Activated CD4-positive, alpha-beta T cell treated with anti-CD3 and anti-CD28 coated beads, Interleukin-2, amount 50 U/mL, for 24 hours (primary cell): ENCODE measurements at places on chromosomes 12 and 14.

- no peak for DNase-seq
These were observed 1318.3 kb downstream of the AACS start for GRCh38 chr12:126383506-126383905.

GRCh38 chr12:99435095-99435791 lies 212.3 kb upstream of the GARIN6 start:
- DNase-seq: no peak

GRCh38 chr14:45095143-45095542 lies 11.2 kb downstream of the PRPF39 start:
- no peak for DNase-seq

DNA sequence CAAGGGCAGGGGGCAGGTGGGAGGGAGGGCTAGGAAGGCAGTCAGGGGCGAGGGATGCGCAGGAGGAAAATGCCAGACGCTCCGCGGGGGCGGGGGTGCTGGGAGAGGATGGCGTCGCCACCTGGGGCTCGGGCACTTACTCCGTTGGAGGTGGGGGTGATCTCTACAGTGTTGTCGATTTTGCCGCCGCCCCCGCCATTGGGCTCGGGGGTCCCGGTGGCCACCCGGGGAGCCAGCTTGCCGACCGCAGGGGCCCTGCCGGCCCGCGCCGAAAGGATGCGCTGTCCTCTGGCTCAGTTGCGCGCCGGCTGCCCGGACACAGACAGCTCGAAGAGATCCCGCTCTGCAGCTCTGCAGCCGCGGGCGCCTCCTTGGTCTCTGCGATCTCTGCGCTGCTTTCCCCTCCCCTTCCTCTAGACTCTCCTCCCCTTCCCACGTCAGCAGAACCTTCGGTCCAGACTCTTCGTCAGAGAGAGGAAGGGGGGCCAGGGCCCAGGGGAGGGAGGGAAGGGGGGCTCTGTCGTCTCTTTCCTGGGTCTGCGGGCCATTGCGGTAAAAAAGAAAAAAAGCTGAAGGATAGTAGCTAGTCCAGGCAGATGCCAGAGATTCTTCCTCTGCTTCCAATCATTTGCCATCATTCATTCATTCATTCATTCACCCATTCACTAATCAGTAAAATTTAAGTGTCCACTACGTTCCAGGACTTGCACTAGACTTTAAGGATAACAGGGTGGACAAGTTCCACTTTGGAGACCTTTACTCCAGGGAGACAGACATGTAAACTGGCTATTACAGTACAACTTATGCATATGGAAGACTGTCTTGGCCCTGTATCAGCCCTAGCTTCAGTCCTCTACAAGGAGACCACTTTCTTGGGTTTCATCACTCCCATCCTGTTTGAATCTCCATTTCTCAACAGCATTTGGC lies at the start of gene SLC22A17:
Gene SLC22A17 (minus strand): TSS at position 382 of the 927 bp plus-strand sequence.
- DNase-seq: peak; percentile 36

- no peak for DNase-seq
These were observed 2.0 kb upstream of the CACNA2D4 start for GRCh38 chr12:1920436-1920835.

DNA sequence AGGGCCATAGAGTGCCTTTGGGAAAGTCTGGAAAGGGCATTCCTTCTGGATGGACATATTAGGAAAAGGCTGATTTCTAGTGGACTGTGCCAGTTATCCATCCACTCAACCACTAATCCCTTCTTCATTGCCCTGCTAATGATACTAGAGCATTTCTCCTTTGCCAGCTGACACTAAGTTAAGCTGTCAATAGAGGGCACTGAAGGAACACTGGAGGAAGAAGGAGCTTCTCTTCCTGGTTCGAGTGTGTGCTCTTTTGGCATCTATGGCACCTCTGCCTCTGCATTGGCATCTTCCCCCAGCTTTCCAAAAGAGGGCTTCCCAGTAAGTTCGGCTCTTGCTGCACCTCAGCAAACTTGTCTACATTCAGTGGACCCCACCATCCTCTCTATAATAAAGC lies 165.4 kb downstream of the DERA start:
- DNase-seq: no peak

DNA sequence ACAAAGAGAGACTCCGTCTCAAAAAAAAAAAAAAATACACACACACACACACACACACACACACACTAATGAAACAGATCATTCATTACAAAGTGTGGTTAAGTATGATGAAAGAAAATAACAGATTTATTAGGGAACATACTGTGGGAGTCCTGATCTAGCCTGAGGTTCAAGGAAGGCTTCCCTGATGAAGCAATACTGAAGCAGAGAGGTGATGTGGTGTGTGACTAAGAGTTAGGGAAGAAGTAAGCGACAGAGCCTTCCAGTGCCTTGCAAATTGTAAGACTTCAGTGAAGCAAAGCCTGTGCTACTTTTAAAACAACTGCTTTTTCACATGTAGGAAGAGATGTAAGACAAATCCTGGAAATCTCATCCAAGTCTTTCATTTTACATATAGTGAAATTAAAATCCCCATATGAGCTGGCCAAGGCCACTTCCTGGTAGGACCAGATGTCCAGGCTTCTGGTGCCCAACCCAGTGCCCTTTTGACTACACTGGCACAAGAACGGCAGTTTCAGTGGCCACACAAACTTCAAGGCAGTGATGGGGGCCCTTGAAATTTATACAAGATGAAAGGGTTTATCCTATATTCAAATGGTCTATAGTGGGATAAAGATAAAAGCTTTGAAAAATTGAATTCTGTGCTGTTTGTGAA lies 86.2 kb downstream of the STON2 start:
- no peak for DNase-seq

- no peak for DNase-seq
These were observed 149.0 kb upstream of the ARID2 start for GRCh38 chr12:45580356-45580969.

GRCh38 chr12:10672231-10672868 lies 1.5 kb downstream of the STYK1 start:
- DNase-seq: no peak

DNA sequence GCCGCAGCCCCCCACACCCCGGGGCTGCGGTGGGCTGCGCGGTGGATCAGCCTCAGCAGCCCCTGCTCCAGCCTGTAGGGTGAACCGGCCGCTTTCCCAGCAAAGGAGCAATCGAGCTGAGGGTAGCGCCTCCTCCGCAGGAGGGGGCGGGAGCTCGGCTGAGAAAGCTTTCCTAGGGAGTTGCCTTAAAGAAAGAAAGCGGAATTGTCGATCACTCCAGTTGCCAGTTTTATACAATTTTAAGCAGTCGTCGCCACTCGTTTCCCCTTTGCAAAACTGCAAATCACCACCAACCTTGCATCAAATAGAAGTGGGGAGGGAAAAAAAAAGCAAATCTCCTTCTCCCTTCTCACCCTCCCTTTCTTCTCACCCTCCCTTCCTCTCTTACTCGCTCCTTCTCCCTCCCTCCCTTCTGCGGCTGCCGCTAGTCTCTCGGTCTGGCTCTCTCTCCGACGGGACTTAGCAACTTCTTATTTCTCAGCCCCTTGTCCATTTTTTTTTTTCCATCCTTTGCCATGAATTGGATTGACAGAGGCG lies at the start of gene PDE3A:
Gene PDE3A (plus strand): TSS at position 424 of the 537 bp plus-strand sequence. CDS start 748 bp downstream, outside the sequence.
- DNase-seq: no peak

DNA sequence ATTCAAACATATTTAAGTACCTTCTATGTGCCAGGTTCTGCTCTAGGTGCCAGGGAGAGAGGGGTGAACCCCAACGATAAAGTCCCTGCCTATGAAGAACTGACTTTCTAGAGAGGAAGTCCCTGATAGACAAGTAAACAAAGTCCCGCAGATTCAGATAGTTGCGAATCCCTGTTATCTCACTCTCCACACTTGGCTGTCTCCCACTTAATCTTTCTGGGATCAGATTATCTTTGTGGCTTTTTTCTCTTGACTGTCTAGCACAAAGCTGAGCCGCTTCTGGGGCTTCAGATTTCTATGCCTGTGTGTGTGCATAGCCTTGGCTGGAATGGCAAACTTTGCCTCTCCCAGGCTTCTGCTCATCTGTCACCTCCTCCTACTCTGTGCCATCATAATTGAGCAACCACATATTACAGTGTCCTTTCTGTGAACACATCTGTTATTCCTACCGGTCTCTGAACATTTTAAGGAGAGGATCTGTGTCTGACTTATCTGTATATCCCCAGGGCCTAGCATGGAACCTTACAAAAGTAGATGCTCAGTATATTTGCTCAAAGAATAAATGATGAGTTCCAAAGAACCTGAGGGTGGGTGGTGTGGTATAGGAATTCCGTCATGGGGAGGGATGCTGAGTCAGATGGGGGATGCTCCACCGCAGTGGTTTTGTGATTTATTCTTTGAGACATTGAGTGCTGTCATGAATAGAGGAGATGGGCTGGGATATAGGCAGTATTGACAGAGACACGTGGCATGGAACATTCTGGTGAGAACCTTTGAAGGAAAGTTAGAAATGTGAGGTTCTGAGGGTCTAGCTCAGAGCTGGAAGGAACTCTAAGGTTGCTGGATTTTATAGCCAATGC lies 28.5 kb downstream of the RGS6 start:
- DNase-seq: no peak

DNA sequence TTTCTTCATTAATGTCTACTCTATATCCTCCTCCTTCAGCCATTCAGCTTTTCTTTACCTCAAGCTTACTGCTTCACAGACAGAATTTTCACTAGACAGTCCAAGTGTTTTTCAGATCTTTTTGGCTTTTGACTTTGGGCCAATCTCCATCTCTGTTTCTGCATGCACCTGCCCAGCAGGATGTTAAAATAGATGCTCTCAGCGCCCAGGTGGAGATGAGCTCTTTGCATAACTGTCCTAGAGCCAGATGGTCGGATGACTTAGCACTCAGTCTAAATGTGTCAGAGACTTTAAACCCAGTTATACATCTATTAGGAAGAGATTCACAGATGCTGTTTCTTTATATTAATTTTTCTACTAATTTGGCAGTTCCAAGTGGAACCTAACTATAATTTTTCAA lies 80.3 kb upstream of the SSTR1 start:
- no peak for DNase-seq

- no peak for DNase-seq
These were observed 1.7 kb upstream of the HOXC9 start for GRCh38 chr12:53998110-53998899.

GRCh38 chr12:8953773-8954402 lies 4.4 kb upstream of the M6PR start:
- peak; percentile 45 for DNase-seq

- DNase-seq: peak; percentile 36
These were observed 325 bp upstream of the CLIP1 start for GRCh38 chr12:122422730-122423257.

DNA sequence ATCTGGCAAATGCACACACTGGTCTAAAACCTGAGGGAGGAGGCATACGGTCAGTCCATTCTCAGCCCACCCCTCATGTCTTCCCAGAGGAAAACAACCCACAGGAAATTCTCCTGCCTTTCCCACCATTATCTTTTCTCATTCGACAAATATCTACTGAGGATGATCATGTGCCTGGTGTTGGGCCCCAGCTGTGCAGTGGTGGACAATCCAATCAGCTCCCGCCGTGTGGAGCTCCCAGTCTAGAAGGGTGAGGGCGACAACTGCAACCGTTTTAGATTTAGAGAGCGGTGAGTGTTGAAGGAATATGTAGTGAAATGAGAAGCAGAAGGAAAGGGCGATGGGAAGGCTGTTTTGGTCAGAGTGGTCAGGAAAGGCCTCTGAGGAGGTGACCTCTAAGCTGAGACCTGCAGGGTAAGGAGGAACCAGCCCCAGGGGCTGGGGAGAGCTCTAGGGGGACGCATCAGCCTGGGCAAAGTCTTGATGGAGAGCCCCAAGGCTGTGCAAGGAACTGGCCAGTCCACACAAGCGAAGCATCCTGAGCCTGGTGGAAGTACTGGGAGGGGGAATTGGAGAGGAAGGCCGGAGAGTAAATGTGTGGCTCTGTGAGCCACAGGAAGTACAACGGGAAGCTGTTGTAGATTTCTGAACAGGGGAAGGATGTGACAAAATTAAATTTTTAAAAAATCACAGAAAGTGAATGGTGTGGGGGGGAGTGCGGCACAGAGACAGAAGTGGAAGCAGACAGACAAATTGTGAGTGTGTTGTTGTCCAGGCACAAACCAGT lies 192.8 kb downstream of the NTF3 start:
- DNase-seq: no peak

DNA sequence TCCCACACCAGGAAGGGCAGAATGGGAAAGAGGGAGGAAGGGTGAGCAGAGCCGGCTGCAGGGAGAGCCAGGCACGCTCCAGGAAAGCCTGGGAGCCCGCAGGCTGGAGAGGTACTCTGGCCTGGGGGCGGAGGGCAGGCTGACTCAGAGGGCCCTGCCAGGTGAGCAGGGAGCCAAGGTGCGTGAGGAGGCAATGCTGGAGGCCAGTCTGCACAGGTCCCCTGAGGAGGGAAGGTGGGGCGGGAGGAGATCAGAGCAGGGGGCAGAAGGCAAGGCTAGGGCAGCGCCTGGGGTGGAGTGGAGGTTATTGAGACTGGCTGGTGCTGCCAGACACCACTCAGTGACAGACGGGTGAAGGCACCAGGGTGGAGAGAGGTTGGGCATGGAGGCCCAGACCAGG lies 385.0 kb downstream of the BCL11B start:
- DNase-seq: no peak

- DNase-seq: no peak
These were observed 224.1 kb downstream of the ASCL1 start for GRCh38 chr12:103181366-103182152.

DNA sequence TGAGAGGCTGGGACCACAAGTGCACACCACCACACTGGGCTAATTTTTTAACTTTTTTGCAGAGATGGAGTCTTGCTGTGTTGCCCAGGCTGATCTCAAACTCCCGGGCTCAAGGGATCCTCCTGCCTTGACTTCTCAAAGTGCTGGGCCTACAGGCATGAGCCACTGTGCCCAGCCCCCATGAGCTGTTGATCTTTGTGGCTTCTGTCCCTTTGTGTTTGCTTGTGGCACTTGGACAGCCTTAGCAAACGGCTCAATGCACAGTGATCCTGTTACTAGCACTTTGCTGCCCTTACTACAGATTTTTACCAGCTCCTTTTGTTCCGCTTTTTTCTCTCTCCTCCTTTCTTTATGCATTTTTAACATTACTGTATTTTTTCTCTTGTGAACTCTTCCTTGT lies 25.3 kb upstream of the EVL start:
- DNase-seq: no peak

- no peak for DNase-seq
These were observed 4.7 kb downstream of the IRF9 start for GRCh38 chr14:24165785-24166184.
